GF-D8 (cell line): ENCODE measurements at places on chromosomes 4 and X.

- DNase-seq: no peak
These were observed 196.3 kb upstream of the SPRY1 start for GRCh38 chr4:123200051-123200940.

DNA sequence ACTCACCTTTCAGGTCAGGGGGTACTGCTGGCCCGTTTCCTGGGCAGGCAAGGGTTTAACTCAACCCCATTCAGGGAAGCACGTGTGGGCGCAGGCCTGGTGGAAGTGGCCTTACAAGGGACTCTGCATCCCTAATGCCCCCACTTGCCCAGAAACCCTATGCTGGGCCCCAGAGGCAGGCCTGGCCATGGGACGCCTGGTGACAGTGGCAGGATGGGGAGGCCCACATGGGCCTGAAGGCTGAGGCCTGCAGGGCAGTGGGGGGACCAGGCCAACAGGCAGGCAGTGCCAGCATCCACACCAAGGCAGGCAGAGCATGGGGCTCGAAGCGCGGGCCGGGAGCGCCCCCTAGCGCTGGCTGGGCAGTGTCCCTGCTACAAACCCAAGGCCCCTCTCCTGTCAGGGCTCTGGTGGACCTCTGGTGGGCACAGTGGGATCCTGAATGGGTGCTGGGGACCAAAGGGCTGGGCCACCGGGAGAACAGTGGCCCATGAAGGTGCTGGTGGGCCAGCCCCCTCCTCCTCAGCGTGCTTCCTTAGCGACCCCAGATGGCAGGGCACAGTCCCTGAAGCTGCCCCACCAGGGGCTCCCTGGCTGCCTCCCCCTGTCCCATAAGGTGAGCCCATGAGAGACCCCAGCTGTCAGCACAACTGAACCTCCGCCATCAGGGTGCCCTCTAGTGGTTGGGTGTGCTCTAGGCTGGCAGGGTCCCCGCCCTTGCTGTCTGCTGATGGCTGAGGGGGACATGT lies 16.8 kb downstream of the FGFR3 start:
- peak; percentile 6 for DNase-seq

- no peak for DNase-seq
These were observed 465.1 kb upstream of the GALNTL6 start for GRCh38 chr4:171348090-171348489.

DNA sequence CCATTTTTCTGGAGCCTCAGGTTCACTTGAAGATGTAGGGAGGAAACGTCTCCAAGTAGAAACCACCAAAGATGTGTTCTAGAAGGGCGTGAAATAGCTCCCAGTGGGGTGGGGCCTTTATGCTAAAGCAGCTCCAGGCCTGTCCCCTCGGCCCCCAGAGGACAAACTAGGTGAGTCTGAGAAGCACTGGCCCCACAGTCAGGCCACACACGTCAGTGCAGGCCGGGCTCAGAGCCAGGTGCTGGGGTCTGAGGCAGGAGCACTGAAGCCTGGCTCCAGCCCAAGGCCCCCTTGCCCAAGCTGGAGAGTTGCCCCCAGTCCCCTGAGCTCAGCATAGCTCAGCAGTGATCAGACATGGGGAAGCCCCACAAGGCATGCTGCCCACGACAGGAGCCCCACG lies 95.4 kb upstream of the PSAPL1 start:
- DNase-seq: no peak

- no peak for DNase-seq
These were observed 33.9 kb downstream of the CPLX1 start for GRCh38 chr4:791898-792625.

DNA sequence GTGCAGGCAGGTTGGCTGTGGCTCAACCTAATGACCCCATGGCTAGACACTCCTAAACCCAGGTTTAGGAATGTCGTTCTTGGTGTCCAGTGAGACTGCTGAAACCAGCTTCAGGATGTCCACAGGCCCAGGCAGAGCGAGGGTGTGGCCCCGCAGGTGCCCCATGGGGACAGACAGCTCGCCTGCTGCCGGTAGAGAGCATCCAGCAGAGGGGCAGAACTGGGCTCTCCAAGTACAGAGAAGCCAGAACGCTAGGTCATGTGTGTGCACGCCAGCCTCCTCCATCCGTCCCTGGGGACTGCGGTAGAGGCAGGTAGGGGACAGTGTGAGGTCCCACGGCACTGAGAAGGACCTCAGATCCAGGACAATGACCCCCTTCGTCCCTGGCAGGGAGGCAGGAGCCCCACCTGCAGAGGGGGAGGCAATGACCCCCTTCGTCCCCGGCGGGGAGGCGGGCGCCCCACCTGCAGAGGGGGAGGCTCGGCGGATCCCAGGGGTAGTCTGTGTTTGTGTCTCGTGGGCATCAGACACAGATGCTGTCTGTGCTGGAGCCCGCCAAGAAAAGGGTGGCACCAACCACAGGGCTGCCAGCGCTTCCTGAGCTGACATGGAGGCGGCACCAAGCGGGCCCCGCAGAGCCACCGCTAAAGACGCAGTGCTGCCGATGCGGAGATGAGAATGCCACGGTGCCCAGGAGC lies 118.4 kb downstream of the FAM53A start:
- DNase-seq: no peak

GRCh38 chr4:166318810-166319525 lies 445.9 kb downstream of the TLL1 start:
- DNase-seq: no peak

DNA sequence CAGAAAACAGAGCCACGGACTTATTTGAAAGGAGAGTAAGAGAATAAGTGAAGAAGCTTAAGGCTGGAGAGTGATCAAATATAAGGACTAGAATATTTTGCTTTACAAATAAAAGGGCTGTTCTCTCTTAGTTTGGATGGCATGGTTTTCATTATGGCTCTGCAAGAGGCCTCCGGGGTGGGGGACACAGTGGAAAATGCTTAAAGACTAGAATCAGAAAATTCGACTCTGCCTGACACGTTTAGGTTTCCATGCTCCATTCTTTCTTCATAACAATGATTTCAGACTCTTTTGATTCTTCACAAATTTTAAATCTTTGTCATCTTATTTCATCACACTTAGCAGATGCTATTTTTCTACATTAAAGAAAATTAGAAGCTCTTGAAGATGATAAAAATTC lies 632.4 kb upstream of the BOD1L1 start:
- no peak for DNase-seq

- DNase-seq: no peak
These were observed 30.6 kb downstream of the ANK2 start for GRCh38 chr4:113080050-113080449.

DNA sequence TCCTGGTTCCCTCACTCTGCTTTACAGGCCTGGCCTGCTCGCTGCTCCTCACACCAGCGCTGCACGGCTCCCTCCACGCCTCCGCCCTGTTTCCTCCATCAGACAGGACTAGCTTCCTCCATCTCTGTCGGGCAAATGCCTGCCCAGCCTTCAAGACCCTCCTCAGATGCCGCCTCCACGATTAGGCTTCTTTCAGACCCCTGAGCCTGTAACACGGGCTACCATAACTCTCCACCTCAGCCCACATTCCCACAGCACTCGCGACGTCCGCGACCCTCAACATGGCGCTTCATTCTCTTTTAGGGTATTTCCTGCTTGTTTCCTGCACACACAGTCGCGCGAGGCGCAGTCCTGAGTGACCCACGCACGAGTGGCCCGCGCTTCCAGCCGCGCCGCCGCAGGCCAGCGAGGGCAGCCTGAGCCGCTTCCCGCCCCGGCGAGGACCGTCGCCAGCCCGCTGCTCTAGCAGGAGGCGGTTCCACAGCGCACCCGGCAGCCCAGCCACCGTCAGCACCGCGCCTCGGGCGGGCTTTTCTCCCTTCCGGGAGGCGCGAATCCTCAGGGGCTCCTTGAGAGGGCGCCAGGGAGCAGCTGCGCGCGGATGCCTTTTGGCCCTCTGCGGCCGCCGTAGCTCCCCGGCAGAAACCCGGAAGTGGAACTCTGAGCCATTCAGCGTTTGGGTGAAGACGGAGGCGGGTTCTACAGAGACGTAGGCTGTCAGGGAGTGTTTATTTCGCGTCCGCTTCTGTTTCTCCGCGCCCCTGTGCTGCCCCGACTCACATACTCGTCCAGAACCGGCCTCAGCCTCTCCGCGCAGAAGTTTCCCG lies at the start of gene FRG1:
TSS of gene FRG1 (plus strand) at position 695 of the 827 bp plus-strand sequence. CDS start 138 bp downstream, outside the sequence.
- DNase-seq: no peak

- DNase-seq: no peak
These were observed 3.2 kb upstream of the TLR10 start for GRCh38 chr4:38785901-38786402.

DNA sequence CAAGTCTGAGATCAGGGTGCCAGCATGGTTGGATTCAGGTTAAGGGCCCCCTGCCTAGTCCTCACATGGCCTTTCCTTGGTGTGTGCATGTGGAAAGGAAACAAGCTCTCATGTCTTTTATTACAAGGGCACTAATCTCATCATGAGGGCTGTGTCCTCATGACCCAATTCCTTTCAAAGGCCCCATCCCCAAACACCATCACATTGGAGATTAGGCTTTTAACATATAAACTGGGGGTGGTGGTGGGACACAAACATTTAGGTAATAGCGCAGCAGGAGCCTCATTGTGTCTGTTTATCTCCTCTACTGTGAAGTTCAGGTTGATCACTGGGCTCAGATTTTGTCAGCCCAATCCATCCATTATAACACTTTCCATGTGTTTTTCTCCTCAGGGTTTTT lies 41.0 kb downstream of the BEX3 start:
- no peak for DNase-seq

GRCh38 chr4:1459081-1459721 lies 53.0 kb upstream of the NKX1-1 start:
- DNase-seq: no peak

DNA sequence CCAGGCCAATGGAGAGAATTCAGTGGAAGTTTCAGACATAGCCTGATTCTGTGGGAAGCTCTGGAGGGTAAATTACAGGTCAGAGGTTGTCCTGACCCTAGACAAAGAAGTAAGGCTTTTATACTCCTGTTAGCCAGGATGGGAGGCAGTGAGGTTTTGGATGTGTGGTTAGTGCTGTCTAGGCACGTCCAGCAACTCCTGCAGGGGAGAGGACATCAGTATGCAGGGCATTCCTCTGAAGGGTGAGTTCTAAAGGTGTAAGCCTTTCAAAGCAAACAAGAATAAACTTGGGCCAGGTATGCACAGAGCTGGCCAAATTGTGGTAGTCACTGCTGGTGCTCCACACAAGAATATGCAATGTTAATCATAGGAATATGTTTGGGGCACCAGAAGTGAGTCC lies 562.5 kb downstream of the CCSER1 start:
- DNase-seq: no peak

GRCh38 chr4:2662598-2662997 lies 93.5 kb downstream of the TNIP2 start:
- no peak for DNase-seq

- DNase-seq: no peak
These were observed 31.3 kb downstream of the TRIML2 start for GRCh38 chr4:188078116-188078515.

GRCh38 chr4:110486256-110486655 lies 10.3 kb downstream of the ENPEP start:
- DNase-seq: no peak

DNA sequence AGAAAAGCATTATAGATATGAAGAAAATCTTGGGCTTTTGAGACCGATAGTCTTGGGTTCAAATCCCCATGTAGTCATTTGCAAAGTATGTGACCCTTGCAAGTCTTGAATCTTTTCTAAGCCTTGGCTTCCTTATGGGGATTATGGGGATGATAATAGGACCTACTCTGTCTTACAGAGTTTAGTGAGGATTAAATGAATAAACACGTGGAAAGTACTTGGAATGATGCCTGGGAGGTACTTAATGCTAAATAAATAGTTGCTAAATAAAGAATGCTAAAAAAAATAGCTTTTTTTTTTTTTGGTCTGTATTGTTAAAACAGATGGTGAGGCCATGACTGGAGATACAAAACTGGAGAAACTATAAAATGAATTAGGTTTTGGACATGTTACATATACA lies 292.7 kb downstream of the GPAT3 start:
- DNase-seq: no peak

DNA sequence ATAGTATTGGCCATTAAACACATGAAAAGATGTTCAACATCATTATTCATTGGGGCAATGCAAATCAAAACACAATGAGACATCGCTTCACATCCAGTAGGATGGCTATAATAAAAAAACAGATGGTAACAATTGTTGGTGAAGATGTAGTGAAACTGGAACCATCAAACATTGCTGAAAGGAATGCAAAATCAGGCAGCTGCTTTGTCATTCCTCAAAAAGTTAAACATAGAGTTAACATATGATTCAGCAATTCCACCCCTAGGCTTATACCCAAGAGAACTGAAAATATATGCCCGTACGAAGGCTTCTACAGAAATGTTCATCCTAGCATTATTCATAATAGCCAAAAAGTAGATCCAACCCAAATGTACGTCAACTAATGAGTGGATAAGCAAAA lies 144.0 kb upstream of the NAP1L5 start:
- DNase-seq: no peak

DNA sequence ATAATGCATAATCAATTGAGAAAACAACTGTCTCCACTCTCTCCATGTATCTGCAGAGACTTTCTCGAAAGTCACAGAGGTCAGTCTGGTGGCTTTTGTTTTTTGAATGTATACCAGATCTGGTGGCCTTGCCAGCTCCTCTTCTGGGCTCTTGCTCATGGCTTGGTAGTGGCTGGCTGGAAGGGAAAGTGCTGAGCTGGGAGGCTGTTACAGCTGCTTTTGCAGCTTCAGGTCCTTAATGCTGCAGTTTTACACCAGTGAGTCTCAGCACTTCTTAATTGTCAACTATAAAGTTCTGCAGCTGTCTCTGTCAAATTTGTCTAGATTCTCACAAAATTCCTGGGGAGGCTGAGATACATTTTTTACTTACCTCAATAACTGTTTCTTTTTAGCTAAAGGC lies 390.0 kb downstream of the GRXCR1 start:
- no peak for DNase-seq

GRCh38 chrX:133580625-133581024 lies 165.3 kb upstream of the GPC4 start:
- DNase-seq: no peak

DNA sequence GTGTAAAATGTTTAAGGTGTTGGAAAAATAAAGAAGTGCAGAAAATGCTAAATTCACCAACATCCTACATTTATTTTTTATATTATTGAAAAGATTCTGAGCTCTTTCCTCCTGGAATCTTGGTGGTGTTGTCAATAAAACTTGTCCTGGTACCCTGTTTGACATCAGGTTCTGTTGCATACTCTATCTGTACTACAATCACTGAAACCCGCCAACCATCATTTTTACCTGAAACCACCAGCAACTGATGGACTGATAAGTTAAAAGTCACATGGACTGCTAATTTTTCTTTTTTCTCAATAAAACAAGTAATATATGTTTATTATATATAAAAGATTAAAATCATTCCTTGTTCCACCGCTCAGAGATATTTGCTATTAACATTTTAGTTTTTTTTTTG lies 23.4 kb downstream of the STAP1 start:
- no peak for DNase-seq

- DNase-seq: no peak
These were observed 18.8 kb downstream of the ATP1B4 start for GRCh38 chrX:120380699-120381098.

GRCh38 chrX:96474741-96475125 lies 209.9 kb upstream of the DIAPH2 start:
- no peak for DNase-seq

- DNase-seq: no peak
These were observed 30.0 kb upstream of the GTPBP6 start for GRCh38 chrX:348461-349117.

- no peak for DNase-seq
These were observed 29.6 kb downstream of the AREG start for GRCh38 chr4:74474345-74475090.
